ENCODE measurements at places on chromosomes 3 and 15.

DNA sequence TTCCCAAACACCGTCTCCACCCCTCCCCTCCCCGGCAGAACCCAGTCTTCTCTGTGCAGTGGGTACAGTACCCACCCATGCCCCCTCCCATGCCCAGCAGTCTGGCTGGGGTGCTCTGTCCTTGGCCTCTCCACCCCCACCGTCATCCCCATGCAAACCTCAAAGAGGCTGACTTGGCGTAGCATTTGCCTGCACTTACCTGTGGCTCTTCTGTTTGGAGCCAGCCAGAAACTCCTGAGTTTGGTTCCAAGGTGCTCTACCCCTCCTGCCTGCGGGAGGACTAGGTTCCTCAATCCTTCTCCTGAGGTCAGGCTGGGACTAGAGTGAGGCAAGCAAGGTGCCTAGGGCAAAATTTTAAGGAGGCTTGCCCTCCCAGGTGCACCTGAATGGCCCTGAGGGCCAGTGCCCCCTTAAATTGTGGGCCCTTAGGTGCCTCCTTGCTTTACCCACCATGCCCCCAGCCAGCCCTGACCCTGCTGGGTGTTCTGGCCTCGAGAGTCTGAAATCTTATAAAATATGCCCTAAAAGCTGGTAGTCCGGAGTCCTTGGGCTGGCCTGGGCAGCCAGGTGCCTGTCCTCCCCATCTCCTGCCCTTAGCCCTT lies 47.1 kb upstream of the C15orf39 start:
- DNase-seq = no peak

GRCh38 chr3:54850484-54851018 lies 77.3 kb downstream of the LRTM1 start:
- no peak for DNase-seq

DNA sequence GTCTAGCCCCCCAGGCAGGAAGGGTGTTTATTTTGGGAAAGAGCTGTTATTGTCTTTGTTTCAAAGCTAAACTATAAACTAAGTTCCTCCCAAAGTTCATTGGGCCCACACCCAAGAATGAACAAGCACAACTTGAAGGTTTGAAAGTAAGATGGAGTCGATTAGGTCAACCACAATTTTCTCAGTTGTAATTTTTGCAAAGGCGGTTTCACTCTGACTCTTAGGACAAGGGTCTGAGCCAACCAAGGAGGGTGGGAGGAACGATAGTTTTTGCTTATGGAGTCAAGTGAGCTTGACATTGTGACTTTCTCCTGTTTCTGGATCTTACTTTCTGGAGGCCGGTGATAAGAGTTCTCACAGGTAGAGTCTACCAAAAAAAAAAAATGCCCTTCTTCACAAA lies 5.8 kb upstream of the ZNF770 start:
- peak; percentile 93 for DNase-seq

GRCh38 chr3:48018841-48019240 lies 2.6 kb upstream of the MAP4 start:
- DNase-seq = no peak

- no peak for DNase-seq
These were observed 213.4 kb upstream of the TBL1XR1 start for GRCh38 chr3:177410730-177411129.
